ENCODE measurements at places on chromosomes 4 and X.

DNA sequence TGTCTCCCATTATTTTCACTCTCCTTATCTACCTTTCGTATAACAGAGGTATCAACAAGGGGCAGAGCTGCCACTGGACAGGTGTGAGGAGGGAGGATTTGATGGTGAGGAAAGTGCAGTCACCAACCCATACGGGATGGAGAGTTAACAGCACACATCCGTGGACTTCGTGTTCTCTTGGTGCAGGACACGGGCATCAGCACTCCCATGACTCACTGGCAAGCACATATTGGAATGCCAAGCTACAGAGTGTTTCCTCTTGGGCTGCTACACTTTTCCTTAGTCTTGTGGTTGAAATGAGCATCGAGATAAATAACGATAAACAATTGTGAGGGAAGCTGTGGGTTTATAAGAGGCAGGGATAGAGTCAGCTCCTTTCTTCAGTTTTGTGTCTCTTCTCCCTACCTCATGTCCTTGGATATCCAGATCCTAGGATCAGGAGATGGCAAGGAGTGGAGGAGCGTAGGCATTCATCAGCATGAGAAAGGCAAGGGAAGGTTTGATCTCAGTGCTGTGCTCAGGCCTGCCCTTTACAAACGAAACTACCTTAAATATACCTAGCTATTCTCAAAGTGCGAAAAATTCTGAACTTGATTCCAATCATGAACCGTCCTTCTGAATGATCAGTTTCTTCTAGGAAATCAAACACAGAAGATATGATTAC, 96.3 kb downstream of the ZNF827 start:
- DNase-seq: no peak

GRCh38 chrX:96435378-96436035, 249.1 kb upstream of the DIAPH2 start:
- DNase-seq: no peak

GRCh38 chr4:22850055-22850454, 157.3 kb downstream of the GBA3 start:
- no peak for DNase-seq

DNA sequence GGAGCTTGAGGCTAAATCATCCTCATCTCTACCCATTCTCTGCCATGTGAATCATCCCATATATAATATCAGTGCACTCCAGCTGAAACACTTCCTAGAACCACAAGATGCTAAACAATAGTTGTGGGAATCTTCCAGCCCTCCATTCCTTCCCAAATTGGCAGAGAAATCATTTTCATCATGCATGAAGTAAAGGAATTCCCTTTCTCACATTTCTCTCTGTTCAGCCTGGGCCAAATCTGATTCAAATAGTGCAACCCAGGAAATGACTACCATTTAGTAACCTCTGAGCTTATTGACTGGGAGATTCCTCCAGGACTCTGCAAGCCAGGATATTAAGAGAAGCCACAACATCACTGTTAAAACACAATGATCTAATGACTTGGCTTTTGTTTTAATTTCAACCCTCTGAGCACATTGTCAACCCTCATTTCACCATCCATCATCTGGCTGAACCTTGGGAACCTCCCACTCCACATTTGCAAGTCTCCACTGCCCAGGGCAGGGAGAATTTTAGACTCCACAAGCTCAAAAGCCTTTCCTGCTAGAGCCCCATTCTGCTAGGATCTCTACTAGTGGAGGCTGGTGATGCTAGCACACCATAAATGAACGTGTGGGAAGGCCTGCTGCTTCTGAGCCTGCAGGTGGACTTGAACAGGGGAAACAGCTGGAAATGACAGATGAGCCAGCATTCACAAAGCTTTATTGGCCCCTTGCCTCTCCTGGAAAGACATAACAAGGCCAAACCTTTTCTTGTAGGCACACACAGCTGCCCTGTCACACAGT, 133.9 kb downstream of the TET2 start:
- DNase-seq: no peak

GRCh38 chrX:124726881-124727280, 380.5 kb downstream of the SH2D1A start:
- DNase-seq: no peak

DNA sequence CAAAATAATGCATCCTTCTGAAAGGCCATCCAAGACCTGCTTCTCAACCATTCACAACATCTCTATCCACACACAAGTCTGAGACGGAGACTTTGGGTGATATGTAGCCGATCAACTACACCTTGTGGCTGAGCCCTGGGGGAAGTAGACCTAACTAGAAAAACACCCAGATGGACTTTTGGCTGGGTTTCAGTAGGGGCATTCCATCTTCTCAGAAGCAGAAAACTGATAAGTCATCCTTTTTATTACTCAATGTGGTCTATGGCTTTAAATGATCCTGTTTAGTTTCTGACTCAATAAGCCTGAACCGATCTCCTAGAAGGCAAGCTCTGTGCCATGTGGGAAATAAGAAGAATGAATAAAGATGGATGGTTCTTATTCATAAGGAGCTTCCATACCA, 82.5 kb upstream of the AFF2 start:
- no peak for DNase-seq

DNA sequence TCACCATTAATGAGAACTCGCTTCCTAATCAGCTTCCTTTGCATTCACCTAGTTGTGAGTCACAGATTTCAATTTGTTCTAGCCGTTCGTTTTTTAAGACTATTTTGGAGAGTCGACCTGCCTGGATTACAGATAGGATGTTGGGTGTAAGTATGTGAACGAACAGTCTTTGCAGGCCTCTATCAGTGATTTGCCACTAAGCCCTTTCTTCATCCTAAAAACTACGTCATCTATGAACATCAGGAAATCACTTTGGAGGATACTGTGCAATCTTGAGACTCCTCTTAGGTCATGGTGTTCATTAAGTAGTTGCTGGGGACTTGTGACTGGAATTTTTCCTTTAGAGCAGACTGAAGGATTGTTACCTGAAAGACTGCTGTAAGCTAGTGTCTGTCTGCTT, 1.1 kb downstream of the POLA1 start:
- DNase-seq: no peak

GRCh38 chrX:123222920-123223319, 38.8 kb downstream of the GRIA3 start:
- no peak for DNase-seq

DNA sequence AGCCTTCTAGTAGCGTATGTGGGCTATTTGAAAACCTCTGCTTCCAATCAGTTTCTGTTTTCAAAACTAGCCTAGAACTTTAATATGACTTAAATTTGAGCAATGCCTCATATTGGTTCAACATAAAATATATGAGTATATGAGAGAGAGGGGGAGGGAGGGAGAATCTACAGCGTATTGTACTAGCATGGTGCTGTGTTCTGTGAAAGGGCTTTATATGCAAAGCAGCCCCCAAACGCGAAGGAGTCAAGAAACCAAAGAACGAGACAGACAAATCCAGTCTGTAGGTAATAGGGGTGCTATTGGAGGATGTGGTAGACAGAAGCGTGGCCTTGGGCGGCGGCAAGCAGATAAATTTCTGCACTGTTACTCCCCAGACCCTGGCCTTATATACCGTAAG, 784 bp upstream of the ANXA5 start:
- DNase-seq: no peak

DNA sequence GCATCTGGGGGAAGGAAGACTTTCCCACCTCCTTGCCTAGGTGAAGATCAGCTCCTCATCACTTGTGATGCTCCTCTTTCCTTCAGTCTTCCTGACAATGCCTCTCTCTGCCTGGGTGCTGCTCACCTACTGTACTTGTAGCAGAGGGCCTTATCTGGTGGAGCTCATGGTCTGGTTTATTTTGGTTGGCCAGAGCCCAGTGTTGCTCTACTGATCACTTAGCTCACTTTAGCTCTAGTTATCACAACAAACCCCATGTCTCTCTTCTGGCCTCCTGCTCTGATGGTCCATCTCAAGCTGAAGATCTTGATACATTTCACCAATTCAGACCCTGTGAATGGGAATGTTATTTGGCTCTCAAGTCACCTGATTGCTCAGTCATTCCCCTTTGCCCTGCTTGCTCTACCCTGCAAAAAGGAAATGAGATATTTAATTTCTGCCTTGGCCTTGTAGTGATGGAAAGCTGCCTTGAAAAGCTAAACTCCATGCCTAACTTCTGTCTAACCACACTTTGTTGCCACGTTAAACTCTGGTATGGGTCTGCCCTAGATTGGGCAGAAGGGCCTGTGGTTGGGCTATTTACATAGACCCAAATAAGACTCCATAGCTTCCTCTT, 30.3 kb upstream of the ADH1C start:
- DNase-seq: no peak

- no peak for DNase-seq
These were observed 249.3 kb upstream of the GATB start for GRCh38 chr4:152009983-152010709.

DNA sequence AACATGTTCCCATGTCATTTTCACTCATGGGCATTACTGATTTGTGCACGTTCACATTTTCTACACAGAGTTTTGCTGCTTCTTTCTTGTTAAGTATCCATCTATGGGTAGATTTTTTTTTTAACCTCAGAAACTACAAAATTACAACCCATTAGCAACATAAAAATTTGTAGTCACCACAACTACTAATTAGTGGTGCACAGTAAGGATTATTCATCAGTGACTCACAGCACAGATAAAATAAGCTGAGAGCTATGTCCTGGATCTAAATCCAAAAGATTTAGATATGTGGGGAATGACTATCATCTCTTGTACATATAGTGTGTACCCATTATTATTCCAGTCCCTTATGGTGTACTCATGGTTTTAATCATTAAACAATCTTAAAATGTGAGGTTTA, 19.7 kb upstream of the AMELX start:
- no peak for DNase-seq

DNA sequence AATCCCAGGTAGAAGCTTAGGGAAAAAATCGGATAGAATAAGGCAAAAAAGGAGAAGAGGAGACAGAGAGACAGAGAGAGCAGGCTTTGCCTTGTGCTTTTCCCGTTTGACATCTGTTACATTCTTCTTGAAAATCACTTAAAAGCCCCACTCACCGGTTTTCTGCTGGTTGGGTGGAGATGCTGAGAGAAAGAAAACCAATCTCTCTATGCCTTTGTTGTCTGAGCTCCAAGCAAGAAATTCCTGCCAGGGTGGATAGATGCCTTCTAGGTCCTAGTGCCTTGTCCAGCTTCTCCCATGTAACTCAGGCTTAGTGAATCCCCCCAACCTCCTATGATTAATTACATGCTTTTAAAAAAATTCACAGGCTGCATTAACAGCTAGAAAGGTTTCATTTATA, at the start of gene DCX:
Gene DCX, minus strand, starts transcription at position 210 of the 400 bp plus-strand sequence. CDS start 1,794 bp downstream, outside the sequence.
- DNase-seq: no peak

DNA sequence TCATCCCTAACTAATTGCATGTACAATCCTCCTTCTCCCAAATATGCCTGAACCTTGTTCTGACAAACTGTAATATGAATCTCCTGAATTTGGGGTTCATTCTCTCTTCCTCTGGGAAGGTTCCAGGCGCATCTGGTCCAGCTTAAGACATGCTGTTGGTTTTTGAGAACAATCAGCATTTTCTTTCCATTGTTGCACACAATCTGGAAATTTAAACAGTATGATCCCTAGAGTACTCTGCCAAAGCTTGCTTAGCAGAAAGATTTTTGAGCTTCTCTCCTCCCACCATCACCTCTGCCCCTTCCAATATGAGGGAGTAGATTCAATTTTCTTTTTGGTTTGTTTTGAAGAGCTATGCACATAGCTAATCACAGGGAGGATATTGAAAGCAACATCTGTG, 50.1 kb downstream of the SRPX start:
- no peak for DNase-seq

DNA sequence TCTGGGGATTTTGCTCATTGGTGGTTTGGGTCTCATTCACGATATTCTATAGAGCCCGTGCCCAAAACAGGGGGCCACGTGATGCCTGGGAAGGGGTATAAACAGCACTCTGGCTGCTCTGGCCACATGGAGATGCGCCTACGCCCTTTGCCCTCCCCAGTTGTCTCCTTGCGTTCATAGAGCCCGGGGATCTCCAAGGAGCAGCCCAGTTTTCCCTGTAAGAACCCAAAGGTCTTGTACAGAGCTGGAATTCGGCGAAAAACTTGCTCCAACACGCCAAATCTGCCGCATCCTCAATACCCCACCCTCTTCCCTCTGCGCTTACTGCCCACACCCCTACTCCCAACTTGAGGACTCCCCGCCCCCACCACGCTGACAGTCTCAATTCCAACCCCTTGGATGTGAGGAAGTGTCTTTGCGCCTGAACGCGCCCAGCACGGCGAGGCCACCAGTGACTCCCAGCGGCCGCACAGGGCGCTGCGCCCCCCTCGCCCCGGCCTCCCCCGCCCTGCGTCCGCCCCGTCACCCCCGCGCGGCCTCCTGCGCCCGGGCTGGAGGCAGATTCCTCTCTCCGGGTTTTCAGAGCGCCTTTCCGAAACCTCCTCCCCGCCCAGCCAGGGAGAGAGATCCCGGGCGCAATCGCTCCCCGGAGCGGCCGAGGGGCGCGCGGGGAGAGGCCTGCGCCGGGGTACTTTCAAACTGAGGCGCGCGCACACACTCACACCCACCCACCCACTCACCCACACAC, at the start of gene NHS:
Gene NHS, plus strand, starts transcription at position 582 of the 748 bp plus-strand sequence. CDS start 558 bp downstream, outside the sequence.
- peak; percentile 31 for DNase-seq

GRCh38 chrX:47293106-47293505, 60.3 kb downstream of the USP11 start:
- no peak for DNase-seq

DNA sequence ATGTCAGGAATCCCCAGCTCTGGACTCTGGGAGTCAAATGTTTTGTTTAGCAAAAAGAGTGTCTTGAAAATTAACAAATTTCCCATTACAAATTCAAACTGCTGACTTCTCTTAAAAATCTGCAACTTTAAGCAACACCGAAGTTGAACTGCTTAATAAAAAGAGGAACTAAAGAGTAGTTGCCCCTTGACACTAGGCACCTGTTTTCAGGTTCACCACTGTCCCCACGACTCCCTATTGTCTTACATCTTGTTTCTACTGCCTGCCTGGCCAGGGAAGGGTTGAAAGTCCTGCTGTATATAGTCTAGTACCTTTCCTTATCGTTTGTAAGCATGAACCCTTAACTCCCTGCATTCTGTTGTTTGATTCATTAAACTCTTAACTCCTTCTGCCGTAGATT, 173.9 kb downstream of the SCFD2 start:
- no peak for DNase-seq

- DNase-seq: no peak
These were observed 322.9 kb downstream of the CAMK2D start for GRCh38 chr4:113438596-113438995.

- DNase-seq: no peak
These were observed 82.1 kb downstream of the FAM53A start for GRCh38 chr4:1601852-1602654.

DNA sequence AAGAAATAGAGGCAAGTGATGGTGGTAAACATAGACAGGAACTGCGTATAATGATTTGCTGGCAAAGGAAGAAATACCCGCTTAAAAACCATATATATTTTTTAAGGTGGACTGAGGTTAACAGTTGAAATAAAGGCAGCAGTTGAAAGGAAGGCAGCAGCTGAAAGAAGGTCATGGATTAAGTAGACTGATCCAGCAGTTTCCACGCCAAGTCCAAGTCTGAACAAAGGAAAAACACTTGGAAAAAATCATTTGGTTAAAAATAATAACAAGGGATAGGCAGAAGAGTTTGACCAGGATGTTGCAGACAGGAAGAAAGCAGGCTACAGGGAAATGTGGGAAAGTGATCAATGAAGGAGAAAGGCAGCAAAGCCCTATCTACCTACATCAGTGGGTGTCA, 93.6 kb downstream of the AMELX start:
- no peak for DNase-seq

All from activated CD4-positive, alpha-beta memory T cell treated with anti-CD3 and anti-CD28 coated beads for 36 hours (primary cell).